ENCODE measurements at places on chromosomes 5 and 9.

- DNase-seq: no peak
Measured at GRCh38 chr5:68251386-68251785, 35.8 kb downstream of the PIK3R1 start.

DNA sequence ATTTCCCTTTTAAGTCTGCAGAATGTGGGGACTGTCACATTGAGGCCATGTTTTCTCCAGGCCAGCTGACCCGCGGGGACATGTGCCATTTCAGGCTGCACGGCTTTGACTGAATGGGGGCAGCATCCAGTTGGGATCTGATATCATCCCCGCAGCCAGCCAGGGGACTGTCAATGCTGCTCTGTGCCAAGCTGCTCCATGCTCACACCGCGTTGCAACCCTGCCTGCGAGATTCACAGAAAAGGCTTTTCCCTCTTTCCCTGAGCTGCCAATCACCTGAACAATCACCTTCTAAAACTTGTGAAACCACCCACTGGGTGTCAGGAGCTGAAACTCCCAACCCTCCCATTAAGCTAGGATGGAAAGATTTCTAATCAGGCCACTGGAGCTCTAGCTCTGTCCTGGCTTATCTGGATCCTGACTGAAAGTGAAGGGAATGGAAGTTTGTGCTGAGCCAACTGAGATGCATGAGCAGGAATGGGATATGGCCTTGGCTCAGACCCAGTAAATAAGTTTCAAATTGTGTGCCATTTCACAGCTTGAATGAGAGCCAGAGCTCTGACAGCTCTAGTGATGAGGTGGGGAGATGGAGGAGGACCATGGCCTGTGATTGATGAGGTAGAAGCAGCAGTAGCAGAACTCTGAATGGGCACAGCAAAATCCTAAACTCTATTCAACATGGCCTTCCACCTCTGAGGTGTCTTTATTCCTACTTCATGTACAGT, 34.5 kb upstream of the ZNF366 start:
- no peak for DNase-seq

- DNase-seq: no peak
Measured at GRCh38 chr9:130129432-130130061, 42.7 kb upstream of the NCS1 start.

DNA sequence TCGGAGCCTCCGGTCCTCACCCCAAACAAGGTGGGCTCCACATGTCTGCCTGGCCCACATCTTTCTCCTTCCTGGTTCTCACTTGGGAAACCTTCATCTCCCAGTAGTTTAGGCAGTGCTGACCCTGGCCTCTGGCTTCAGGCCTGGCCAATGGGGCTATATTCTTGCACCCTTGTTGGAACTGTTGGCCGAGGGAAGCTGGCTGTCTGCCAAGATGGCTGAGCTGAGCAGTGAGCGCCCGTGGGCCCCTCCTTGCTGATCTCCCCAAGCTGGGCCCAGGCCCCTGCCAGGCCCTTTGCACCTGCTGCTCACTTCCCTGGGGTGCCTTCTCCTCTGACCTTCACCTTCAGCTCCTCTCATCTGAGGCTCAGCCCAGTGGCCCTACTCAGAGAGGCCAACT, 31.3 kb downstream of the TSPAN17 start:
- no peak for DNase-seq

GRCh38 chr5:114070093-114070722, 291.7 kb upstream of the KCNN2 start:
- DNase-seq: no peak

- DNase-seq: peak; percentile 76
Measured at GRCh38 chr9:110125207-110125751, 82.7 kb downstream of the C9orf152 start.

- no peak for DNase-seq
Measured at GRCh38 chr5:133225671-133226152, 173.9 kb downstream of the HSPA4 start.

All from ascending aorta (tissue), 2 donors.